ENCODE measurements at places on chromosomes 1 and 21. TPM values are rescaled to one million over a fixed set of nuclear protein-coding genes. Genes with fewer than 3 reads are reported as not detected.

The PRMT6 gene
- total RNA-seq: 13.7 TPM

The TBX19 gene
- 0.22 TPM for total RNA-seq

DNA sequence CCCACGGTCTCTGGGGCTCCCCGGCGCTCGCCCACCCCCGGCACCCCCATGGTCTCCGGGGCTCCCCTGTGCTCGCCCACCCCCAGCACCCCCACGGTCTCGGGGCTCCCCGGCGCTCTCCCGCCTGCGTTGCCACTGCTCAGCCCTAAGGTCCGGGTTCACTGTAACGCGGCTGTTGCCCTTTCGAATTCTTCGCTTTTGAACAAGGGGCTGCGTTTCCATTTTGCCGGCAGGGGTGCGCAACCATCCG is 5.2 kb upstream of the FTCD start:
- no peak for DNase-seq

GRCh38 chr1:48740621-48741020 is 36.1 kb downstream of the BEND5 start:
- DNase-seq: no peak

GRCh38 chr1:165759095-165759494 is 9.6 kb downstream of the TMCO1 start:
- DNase-seq: no peak
